Thoracic aorta (tissue), 2 donors: ENCODE measurements at places on chromosomes 3 and 15.
A peak's percentile ranks its signal among the peaks of the same experiment; 100 is the strongest.

GRCh38 chr3:1527786-1528185 is 435.0 kb downstream of the CNTN6 start:
- no peak overlapping the region for H3K27ac ChIP-seq
- no peaks in the 10 kb centered on the region for H3K27me3 ChIP-seq
- H3K4me1 ChIP-seq = peaks cover 7% of the 10 kb centered on the region
- H3K36me3 ChIP-seq = no peaks in the 10 kb centered on the region

- H3K27ac ChIP-seq = no peak overlapping the region
- H3K36me3 ChIP-seq = no peaks in the 10 kb centered on the region
- no peaks in the 10 kb centered on the region for H3K4me1 ChIP-seq
- no peak overlapping the region for H3K4me3 ChIP-seq
Measured at GRCh38 chr15:89492934-89493631, 3.3 kb downstream of the RHCG start.

- H3K27ac ChIP-seq = no peak overlapping the region
- no peaks in the 10 kb centered on the region for H3K27me3 ChIP-seq
- DNase-seq = no peak
Measured at GRCh38 chr3:44923632-44924456, 49.4 kb downstream of the TGM4 start.

DNA sequence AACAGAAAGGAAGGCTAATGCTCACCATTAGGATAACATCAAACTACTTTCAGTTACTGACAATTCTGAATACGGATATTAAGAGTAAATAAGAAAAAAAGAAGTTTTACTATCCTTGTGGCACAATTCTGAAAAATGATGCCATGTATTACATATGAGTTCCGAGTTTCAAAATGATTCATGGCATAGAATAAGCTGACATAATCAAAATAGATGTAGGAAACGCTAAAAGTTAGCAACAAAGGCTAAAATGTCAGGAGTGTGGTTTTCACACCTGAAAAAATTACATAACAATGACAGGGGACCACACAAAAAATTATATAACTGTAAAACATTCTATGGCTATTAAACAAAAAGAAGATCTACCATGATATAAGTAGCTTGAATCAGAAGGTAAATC is 1131.9 kb downstream of the OTOL1 start:
- no peaks in the 10 kb centered on the region for H3K27me3 ChIP-seq
- H3K4me1 ChIP-seq = no peaks in the 10 kb centered on the region
- H3K36me3 ChIP-seq = no peaks in the 10 kb centered on the region
- no peak overlapping the region for H3K27ac ChIP-seq

- H3K4me3 ChIP-seq = no peak overlapping the region
- no peaks in the 10 kb centered on the region for H3K4me1 ChIP-seq
- no peak for DNase-seq
- H3K27ac ChIP-seq = no peak overlapping the region
- peaks cover 13% of the 10 kb centered on the region for H3K36me3 ChIP-seq
Measured at GRCh38 chr15:41809121-41809520, 18.8 kb upstream of the JMJD7 start.

- H3K36me3 ChIP-seq = no peaks in the 10 kb centered on the region
- no peak overlapping the region for H3K4me3 ChIP-seq
- no peak overlapping the region for H3K27ac ChIP-seq
- no peaks in the 10 kb centered on the region for H3K27me3 ChIP-seq
- DNase-seq = no peak
Measured at GRCh38 chr3:24199775-24200247, 254.7 kb downstream of the NR1D2 start.

DNA sequence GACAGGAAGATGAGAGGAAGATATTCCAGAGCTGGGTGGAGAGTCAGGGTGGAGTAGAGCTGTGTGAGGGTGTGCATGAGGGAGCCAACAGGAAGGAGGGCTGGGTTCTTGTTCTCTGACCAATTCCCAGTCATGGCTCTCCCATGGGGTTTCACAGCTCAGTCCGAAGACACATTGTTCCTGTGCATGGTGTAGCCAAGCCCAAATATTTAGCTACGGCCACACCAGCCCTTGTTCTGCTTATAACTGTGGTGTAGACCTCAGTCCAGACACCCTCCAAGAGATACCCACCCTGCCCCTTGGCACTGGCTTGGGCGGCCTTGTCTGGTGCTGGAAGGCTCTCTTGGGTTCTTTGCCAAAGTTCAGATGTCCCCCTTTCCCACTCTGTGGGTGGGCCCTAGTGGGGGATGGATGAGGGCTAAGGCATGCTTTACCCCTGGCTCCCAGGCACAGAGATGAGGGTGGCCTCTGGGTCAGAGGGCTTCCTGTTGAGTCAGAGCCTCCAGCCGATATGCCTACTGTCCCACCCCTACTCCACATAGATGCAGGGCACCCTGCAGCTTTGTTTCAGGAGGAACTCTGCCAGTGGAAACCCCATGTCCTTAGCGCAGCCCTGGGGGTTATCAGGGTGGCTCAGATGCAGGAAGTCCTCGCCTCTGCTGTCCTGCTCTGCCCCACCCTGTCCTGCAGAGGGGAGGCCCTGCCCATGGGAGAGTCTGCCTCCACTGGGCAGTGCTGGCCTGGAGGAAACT is 271.2 kb upstream of the CTDSPL start:
- peaks cover 98% of the 10 kb centered on the region for H3K4me1 ChIP-seq
- no peaks in the 10 kb centered on the region for H3K27me3 ChIP-seq
- peak; percentile 66 for DNase-seq
- H3K4me3 ChIP-seq = peak overlapping the region; percentile 38
- peak overlapping the region; percentile 97 for H3K27ac ChIP-seq

DNA sequence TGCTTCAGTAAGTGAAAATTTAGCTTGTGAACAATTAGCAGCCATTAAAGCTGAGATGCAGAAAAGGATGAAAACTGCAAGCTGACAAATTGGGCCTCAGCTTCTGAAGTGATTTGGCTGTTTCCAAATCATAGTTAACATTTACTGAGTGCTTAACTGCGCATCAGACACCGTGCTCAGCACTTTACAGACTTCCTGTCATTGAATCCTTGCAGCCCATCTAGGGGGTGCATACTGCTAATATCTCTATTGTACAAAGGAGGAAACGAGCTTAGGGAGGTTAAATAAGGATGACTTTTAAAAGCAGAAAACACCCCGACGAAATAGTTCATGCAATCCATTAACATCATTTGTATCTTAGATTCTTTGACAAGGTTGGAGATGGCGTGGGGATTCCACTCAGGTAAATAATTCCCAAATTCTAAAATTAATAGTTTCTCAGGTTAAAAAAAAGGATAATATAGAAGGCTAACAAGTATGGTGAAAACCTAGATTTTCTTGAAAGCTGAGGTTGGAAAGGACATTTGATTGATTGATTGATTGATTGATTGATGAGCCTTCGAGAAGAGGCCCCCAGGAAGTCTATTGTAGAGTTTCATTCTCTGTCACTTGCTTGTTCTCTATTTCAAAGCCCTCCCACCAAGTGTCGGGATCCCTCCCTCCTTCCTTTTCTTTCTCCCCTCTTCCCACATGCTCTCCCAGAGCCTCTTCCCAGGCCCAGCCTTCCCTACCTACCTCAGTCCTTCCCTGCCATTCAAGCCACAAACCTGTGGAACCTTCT is 23.5 kb upstream of the EPHB3 start:
- H3K27ac ChIP-seq = no peak overlapping the region
- no peak overlapping the region for H3K4me3 ChIP-seq
- no peaks in the 10 kb centered on the region for H3K36me3 ChIP-seq
- no peaks in the 10 kb centered on the region for H3K4me1 ChIP-seq
- DNase-seq = no peak

GRCh38 chr3:110856916-110857315 is 214.7 kb upstream of the NECTIN3 start:
- no peaks in the 10 kb centered on the region for H3K4me1 ChIP-seq
- no peak for DNase-seq
- H3K36me3 ChIP-seq = no peaks in the 10 kb centered on the region
- no peak overlapping the region for H3K4me3 ChIP-seq
- H3K27me3 ChIP-seq = no peaks in the 10 kb centered on the region

- no peak for DNase-seq
- peaks cover 5% of the 10 kb centered on the region for H3K4me1 ChIP-seq
- H3K27ac ChIP-seq = no peak overlapping the region
- H3K36me3 ChIP-seq = no peaks in the 10 kb centered on the region
- H3K27me3 ChIP-seq = no peaks in the 10 kb centered on the region
- H3K4me3 ChIP-seq = peak overlapping the region; percentile 2
Measured at GRCh38 chr3:169285057-169286033, 378.2 kb downstream of the MECOM start.

DNA sequence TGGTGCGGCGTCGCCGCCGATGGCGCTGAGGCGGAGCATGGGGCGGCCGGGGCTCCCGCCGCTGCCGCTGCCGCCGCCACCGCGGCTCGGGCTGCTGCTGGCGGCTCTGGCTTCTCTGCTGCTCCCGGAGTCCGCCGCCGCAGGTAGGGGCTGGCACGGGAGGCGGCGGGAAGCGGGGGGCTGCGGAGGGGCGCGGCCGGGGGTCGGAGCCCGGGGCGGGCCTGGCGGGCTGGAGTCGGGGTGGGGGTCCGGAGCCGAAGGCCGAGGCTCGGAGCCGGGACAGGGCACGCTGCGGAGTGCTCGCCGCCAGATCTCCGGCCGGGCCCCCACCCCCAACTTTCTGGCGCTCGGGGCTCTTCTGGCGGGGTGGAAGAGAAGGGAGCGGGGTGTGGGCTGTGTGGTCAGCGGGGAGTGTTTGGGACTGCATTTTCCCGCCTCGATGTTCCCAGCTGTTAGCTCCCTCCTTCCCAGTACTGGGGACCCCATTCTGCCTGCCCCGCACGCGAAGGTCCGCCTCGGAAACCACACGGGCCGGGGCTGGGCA is 299 bp downstream of the TYRO3 start:
- no peaks in the 10 kb centered on the region for H3K27me3 ChIP-seq
- H3K4me1 ChIP-seq = peaks cover 26% of the 10 kb centered on the region
- peak overlapping the region; percentile 83 for H3K4me3 ChIP-seq
- no peaks in the 10 kb centered on the region for H3K36me3 ChIP-seq

DNA sequence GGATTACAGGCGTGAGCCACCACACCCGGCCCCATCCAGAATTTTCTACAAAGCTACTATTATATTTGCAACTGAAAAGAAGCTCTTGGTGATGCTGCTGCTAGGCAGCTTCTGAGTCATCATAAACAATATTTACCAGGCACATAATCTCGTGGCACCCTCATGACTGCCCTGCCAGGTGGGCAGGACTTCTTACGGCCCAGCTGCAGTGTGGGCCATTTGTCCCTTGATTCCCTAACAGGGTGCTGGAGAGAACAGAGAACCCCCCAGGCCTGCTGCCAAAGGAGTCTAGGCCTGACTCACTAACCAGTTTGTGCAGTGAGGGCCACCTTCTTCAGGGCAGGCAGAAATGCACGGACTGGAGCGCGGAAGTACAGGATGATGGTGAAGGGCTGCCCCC is 4.9 kb downstream of the EPB42 start:
- no peaks in the 10 kb centered on the region for H3K27me3 ChIP-seq
- no peak overlapping the region for H3K4me3 ChIP-seq
- no peak for DNase-seq
- H3K27ac ChIP-seq = no peak overlapping the region
- no peaks in the 10 kb centered on the region for H3K4me1 ChIP-seq

GRCh38 chr3:16885593-16886302 is 993 bp downstream of the PLCL2 start:
- H3K4me3 ChIP-seq = peak overlapping the region; percentile 84
- DNase-seq = no peak
- H3K27me3 ChIP-seq = no peaks in the 10 kb centered on the region
- peak overlapping the region; percentile 83 for H3K27ac ChIP-seq
- H3K4me1 ChIP-seq = peaks cover 17% of the 10 kb centered on the region

DNA sequence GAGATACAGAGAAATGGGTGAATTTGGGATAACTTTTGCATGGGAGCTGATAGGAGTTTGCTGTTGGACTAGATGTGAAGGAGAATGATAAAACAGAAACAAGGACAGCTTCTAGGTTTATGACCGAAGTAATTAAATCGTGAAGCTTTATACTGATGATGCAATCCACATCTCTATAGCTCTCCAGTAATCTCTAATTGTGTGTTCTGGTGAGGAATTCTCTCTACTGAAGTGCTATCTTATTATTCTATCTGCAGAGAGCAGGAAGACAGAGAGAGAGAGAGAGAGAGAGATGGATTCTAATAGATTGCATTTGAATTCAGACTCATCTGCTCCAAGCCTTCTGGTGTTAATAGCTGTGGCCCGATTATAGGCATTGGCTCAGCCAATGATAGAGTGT is 113.5 kb upstream of the FRMD4B start:
- no peaks in the 10 kb centered on the region for H3K27me3 ChIP-seq
- no peak overlapping the region for H3K27ac ChIP-seq
- H3K36me3 ChIP-seq = no peaks in the 10 kb centered on the region
- no peak for DNase-seq
- H3K4me1 ChIP-seq = no peaks in the 10 kb centered on the region

DNA sequence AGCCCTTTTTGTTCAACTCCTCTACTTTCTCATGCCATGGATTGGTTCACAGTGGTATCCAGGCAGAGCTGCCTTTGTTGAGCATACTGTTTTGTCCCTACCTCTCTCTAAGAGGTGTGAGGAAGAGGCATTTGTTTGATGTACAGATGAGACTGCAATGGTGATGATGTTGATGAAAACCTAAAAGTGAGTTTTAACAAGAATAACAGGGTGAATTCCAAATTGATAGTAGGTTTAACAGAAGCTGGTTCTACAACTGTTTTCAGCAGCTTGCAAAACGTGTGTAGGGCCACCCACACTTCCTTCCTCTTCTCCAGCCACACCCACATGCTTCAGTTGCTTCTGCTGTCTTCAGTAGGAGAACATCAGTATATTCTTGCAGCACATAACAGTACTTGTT is 10.2 kb downstream of the SNRK start:
- DNase-seq = no peak
- H3K4me1 ChIP-seq = peaks cover 18% of the 10 kb centered on the region
- no peak overlapping the region for H3K4me3 ChIP-seq
- H3K27me3 ChIP-seq = no peaks in the 10 kb centered on the region

DNA sequence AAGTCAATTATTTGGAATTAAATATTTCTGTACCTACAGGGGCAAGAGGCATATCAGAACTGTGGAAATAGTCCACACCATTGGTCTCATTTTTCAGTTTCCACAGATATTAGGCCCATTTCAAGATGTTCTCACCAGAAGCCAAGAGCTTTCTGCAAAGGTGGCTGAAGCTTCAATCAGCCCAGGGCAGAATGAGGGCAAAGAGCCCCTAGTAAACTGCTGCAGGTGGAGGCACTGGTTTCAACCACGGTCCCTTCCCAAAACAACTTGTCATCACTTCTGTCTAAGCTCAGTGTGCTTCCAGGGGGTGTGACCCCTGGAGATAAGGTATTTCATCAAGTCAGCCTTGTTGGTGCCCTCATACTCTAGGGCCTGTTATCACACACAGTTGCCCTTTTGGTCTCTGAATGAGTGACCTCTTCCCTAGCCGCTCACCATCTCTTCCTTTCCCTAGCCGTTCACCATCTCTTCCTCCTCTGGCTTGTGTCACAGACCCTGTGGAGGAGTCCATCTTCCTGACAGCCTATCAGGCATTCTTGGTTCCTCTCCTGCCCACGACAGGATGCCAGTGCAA is 21.2 kb downstream of the IL17RD start:
- H3K27me3 ChIP-seq = no peaks in the 10 kb centered on the region
- no peaks in the 10 kb centered on the region for H3K4me1 ChIP-seq
- no peak overlapping the region for H3K27ac ChIP-seq
- H3K4me3 ChIP-seq = no peak overlapping the region
